COLO829 (cell line): ENCODE measurements at places on chromosomes 13 and 19.

- DNase-seq: peak; percentile 74
These were observed at the start of gene KLF2 for GRCh38 chr19:16324384-16325160. KLF2 (plus strand) TSS chr19:16324826; CDS start chr19:16324924, 98 bp downstream.

- DNase-seq: no peak
These were observed 26.8 kb downstream of the CLDN10 start for GRCh38 chr13:95579303-95579702.

- DNase-seq: no peak
These were observed 115.3 kb downstream of the TBC1D4 start for GRCh38 chr13:75366380-75367280.

DNA sequence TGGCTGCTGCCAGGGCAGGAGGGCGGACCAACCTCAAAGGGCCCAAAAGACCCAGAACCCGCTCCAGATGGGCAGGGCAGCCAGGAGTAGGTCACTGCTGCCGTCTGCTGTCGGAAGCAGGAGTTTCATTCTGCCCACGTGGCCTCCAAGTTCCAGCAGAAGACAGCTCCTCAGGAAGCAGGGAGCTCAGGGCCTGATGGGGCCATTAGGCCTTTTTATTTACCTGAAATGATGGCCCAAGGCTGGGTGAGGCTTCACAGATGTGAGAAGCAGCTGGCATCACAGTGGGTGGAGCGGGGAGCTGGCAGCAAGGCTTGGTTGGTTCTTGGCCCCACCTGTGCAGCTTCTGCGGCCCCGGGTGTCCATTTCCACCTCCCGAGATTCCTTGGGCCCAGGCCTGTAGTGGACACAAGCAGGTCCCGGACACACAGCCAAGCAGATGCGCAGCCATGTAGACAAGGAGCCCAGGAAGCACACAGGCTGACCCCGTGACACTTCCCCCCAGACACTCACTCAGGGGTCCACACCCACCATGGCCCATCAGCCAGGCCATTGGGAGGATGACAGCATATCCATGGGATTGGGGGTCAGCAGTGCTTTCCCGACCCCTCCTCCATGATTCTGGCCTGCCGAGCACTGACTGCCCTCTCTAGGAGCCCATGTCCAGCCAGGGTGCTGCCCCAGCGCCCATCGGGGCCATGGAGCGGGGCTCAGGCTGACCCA is 26.4 kb downstream of the C13orf46 start:
- no peak for DNase-seq

DNA sequence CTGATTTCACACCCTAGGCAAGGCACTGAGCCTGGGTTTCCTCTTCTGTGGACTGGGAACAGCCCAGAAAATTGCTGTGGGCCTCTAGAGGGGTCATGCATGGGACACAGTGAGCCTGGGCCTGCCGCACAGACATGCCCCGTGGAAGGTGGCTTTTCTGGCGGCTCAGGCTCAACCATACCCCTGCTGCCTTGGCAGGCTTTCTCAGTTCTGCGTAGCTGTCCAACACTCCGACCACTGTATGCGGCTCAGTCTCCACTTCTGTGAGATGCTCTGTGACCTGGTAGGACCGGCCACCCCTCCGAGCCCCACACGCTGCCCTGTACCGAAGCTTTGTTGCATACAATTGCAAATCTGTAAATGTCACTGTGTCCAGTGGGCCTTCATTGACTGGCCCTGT is 126.3 kb downstream of the UQCRFS1 start:
- no peak for DNase-seq

DNA sequence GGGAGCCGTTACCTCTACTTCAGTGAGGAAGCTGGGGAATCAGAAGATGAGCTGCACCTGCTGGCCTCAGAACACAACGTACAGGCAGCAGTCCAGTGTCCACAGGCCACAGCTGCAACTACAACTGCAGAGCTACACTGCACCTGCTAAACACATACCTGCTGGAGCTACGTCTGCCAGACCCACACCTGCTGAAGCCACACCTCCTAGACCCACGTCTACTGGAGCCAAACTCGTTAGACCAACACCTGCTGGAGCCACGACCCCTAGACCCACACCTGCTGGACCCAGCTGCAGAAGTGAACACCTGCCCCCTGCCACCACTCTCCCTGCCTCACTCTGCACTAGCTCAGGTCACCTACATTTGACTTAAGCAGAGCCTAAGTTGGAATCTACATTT is 169.9 kb downstream of the USP12 start:
- DNase-seq: no peak

- no peak for DNase-seq
These were observed 776.5 kb upstream of the SLITRK1 start for GRCh38 chr13:84658491-84659358.

DNA sequence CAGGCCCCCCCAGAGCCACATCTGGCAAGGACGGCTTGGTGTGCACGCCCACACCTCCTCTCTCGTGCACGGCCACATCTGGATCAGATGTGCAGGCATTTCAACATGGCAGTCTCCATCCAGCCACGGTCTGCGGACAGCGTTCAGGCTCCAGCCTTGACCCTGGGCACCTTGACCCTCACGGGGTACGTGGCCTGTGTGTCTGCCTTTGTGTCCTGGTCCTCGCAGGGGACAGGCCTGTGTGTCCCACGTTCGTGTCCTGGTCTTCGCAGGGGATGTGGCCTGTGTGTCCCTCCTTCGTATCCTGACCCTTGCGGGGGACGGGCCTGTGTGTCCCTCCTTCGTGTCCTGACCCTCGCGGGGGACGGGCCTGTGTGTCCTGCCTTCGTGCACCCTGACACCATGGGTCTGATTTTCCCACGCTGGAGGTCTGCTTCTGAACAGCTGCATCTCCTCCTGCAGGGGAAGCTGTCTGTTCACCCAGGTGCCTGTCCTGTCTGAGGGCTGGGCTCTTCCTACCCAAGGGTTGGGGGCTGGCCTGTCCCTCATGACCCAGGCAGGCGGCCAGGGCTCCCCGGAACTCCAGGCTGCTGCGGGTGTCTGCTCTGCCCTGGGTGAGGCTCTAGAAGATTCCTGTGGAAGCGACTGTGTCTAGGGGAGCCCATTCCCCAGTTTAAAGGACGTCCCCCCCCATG is 25.3 kb downstream of the RASA3 start:
- DNase-seq: no peak

DNA sequence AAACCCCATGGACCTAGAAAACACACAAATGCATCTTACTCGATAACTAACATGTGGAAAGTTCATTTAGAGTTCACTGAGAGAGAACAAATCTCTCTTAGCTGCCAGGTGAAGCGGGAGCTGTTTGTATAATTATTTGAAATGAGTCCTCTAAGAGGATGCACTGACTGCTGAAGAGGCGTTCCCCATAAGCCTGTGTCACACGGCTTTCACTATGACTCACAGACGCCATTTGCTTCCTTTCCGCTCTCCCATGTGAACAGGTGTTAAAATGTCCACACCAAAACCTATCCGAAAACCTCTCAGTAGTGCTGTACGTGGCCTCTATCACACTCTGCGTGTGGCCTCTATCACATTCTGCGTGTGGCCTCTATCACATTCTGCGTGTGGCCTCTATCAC is 101.8 kb downstream of the SOX1 start:
- no peak for DNase-seq

DNA sequence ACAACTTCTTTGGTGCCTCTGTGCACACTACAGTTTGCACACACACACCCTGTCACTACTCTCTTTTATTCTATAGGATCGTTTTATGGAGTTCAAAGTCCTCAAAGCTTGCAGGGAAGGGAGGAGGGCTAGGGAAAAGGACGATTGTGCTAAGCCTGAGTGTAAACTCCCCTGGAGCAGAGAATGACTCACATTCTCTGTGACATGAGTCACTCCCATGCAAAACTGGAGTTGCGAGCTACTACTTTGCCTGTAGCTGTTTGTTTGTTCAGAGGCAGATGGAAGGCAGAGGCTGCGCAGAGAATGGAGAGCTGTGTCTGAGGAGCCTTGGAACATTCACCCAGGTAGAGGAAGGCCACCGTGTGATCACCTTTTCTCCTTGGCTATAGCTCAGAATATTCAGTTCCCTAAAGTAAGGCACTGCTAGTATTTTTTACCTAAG is 80.5 kb upstream of the MBNL2 start:
- peak; percentile 92 for DNase-seq

DNA sequence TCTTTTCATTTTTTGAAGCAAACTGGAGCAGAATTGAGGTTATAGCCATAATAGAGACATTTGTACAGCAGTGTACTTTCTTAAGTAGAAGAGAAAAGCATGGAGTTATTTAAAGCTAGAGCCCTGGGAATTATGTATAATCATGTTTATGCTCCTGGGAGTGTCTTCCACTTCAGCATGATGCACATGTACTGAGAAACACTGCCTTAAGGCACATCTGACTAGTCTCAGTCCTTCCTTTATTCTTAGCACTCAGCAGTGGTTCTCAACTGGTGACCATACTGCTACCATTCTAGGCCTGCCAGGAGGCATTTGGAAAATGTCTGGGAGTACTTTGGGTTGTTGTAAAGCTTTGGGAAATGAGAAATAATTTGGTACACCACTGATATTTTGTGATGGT is 45.8 kb downstream of the VWA8 start:
- DNase-seq: peak; percentile 30

DNA sequence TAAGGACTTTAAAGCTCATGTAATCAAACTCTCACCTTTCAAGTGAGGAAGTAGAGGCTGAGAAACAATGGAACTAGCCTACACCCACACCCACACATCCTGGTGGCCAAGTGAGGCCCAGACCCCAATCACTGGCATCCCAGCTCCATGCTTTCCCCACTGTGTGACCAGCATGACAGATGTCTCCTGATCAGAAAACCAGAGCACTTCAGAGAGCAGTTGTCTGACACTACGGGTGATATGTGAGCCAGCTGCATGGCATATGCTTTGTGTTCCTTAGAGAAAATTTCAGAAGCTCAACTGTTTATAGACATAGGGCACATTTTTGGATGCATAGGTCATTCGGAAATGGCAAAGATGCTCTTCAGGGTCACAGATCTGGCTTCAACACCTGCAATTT is 315.2 kb downstream of the NDFIP2 start:
- no peak for DNase-seq

GRCh38 chr13:84590663-84591062 is 708.4 kb upstream of the SLITRK1 start:
- DNase-seq: no peak

DNA sequence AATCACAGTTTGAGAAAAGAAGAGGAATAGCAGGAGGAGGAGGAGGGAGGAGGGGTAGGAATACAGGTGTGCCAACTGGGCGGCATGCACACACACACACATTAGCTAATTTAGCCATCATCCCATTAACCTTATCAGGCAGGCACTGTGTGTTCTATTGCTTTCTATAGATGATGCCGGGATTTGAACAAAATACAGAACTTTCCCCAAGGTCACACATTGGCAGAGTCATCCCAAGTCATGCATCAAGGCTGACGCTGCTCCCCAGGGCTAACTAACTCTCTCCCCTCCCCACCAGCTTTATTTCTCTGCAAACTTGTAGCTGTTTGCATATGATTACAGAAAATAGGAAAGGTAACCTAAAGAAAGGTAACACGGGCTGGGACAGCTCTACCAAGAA is 83.0 kb downstream of the NUFIP1 start:
- DNase-seq: no peak

DNA sequence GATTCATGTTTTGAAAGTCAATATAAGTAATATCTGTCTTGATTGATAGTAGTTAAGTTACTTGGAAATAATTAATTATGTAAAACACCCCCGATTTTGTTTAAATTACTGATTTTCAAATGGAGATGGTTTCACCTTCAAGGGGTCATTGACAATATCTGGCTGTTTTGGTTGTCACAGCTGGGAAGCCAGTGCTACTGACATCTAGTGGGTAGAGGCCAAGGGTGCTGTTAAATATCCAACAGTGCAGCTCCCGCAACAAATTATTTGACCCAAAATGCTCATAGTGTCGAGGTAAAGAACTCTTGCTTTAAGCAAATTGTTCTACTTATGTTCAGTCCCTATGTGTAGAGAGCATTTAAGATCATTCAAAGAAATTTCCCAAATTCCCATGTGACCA is 50.6 kb upstream of the PCDH20 start:
- DNase-seq: no peak

DNA sequence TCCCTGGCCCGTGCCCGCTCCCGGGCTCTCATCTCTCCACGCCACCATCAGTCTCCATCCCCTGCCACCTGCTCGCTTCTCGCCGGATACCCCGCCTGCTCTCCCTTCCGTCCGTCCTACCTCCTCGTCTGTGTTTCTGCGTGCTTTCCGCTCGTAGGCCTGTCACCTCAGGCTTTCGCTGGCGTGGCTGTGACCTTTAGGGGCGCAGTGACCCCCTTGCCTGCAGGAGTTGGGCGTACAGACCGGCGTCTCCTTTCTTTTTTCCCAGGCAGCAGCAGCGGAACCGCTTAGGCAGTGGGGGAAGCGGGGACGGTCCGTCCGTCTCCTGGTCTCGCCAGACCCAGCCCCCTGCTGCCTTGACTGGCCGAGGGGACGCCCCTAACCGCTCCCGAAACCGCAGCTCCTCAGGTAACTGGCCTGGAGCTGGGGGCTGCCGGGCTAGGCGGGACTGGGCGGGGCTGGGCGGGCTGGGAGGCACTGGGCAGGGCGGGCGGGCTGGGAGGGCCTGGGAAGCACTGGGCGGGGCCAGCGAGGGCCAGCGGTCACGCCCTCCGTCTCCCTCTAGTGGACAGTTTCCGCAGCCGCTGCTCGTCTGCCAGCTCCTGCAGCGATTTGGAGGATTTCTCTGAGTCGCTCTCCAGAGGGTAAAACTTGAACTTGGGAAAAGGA is 6.3 kb downstream of the PGLYRP1 start:
- peak; percentile 78 for DNase-seq

- DNase-seq: no peak
These were observed 21.4 kb upstream of the SERP2 start for GRCh38 chr13:44352202-44352601.

DNA sequence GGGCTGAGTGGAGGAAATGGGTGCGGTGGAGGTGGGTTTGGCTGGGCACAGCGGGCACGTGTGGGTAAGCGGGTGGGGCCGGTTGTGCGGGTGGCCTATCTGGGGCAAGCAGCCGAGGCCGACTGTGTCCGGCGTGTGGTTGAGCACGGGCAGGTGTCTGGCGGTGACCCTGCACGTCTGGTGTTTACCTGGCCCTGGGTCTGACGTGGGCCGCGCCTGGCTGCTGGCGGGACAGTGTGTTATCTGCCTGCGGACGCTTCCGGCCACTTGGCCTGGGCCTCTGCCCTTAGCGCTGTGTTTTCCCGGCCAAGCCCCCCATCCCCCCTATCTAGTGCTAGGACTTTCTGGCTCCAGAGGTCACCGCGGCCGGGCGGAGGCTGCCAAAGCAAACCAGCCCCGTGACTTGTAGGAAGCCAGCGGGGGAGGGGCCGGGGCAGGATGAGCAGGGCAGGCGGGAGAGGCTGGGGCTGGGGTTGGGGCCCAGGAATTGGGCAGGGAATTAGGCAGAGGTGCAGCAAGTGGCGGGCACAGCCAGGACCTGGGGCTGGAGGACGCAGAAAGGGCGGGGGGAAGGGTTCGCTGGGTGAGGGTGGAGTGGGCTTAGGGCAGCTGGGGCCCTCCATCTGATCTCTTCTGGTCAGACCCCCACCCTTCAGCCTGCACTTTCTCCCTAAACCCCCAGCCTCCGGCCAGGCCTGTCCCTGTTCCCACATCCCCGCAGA is 534 bp upstream of the HPN start:
- DNase-seq: peak; percentile 20

GRCh38 chr19:1252221-1252820 is 3.9 kb downstream of the MIDN start:
- no peak for DNase-seq
